CD4-positive, alpha-beta T cell treated with Interleukin-17A for 4 hours (primary cell): ENCODE measurements at places on chromosomes 16 and 17.
A peak's percentile ranks its signal among the peaks of the same experiment; 100 is the strongest.

- DNase-seq = peak; percentile 5
Observed at GRCh38 chr16:80931801-80932707, 74.6 kb downstream of the CMC2 start.

- DNase-seq = peak; percentile 20
Observed at GRCh38 chr17:1644493-1645206, 882 bp downstream of the SCARF1 start.

DNA sequence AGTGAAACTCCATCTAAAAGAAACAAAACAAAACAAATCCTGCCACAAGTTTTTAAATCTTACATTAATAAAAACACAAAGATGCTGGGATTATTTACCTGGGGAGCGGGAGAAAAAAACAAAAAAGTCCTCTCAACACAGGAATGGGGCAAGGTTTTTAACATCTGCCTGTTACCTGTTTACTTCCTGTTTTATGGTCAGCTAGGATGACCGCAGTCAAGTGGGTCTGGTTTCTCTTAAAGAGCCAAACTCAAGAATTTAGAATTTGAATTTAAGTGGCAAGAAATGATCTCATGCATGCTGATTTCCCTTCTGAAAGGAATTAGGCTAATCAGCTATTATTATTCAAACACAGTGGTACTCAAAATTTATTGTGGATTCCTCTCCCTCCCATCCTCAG lies 39.7 kb upstream of the TBC1D3K start:
- no peak for DNase-seq

- no peak for DNase-seq
Observed at GRCh38 chr16:89921702-89922476, 1.3 kb upstream of the TUBB3 start.

DNA sequence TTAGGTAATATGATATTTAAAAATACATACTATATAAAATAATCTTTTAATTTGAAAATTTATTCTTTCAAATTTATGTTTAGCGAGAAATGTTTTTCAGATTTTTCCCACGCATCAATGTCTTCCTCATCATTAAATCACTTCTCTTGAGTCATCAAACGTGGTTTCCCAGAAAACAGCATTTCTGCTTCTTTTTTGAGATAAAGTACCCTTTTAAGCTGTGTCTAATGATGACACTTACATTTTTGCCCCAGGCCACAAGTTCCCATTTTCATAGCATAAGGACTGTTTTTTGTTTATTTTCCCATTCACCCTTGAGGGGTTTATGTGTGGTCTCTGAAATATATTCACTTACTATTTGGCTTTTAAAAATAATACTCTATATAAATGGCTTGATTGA lies 139.0 kb upstream of the HS3ST3A1 start:
- DNase-seq = no peak

DNA sequence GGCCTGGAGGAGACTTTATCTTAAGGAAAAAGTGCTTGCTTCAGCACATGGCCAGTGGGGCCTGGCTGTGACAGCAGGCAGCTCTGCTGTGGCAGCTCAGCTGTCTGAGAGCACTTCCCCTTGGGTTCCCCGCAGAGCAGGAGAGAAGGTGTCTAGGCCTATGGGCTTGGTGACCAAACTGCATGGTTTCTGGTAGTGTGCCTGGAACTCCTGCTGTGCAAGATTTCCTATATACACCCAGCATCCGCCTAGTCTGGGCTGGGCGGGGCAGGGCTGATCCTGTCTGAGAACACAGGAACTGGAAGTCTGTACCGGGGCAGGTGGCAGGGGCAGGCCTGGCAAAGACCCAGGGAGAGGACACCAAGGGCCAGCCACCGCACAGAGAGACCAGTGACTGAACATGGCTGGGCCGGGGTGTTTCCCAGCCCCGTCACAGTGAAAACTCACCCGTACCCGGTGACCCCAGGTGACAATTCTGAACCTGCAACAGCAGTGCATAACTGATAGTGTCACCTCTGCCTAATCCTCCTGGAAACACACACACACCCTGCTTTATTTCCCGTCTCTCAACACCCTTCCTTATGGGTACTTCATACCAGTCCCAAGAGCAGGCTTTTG lies 39.3 kb downstream of the CHD9 start:
- DNase-seq = peak; percentile 47

GRCh38 chr16:56841659-56842058 lies 23.3 kb upstream of the SLC12A3 start:
- no peak for DNase-seq

- no peak for DNase-seq
Observed at GRCh38 chr16:4682084-4682591, 11.2 kb upstream of the NUDT16L1 start.

GRCh38 chr17:49165143-49165542 lies 32.6 kb downstream of the B4GALNT2 start:
- DNase-seq = no peak

DNA sequence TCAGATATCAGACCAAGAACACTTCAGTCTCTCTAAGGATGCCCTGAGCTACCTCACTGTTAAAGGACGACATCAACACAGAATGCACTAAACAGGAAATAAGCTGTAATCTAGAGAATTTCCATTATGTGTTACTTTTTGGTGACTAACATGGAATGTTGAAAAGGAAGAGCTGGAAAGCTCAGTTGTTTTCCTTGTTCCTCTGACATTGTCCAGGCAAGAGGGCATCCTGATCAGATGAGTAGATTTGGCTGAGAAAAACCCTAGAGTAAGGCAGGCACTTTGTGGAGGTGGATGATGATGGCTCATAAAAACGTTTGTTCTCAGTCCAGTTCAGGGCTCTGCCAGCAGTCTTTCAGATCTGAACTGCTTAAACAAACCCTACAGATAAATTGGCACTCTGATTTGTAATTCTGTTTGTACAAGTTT lies 34.0 kb downstream of the DGKE start:
- DNase-seq = no peak
